ENCODE measurements at places on chromosomes 5 and 9. TPM values are rescaled to one million over a fixed set of nuclear protein-coding genes. Genes with fewer than 3 reads are reported as not detected.

Gene TMEM38B
- 37.1 TPM for total RNA-seq

Gene MLANA
- not detected for total RNA-seq

Gene DMRT3
- not detected for total RNA-seq

Gene PCDHAC2
- total RNA-seq = 16.0 TPM

Gene C5orf52
- not detected for total RNA-seq
